ENCODE measurements at places on chromosomes 12 and 14.

DNA sequence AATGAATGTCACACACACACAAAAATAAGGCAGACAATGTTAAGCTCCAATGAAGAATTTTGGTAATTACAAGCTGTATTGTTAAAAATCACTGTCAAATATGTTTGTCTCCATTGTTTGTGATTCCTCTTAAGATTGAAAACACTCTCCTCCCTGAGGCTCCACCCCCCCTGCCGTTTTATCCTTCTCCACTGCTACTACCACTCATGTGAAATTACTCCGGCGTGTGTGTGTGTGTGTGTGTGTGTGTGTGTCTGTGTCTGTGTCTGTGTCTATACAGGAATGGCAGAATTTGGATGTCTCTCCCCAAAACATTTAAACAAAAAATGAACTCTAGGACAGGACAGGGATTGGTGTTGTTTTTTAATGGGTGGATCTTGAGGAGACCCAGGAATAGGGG, 365.1 kb upstream of the DIO2 start:
- no peak for DNase-seq

- DNase-seq, result no peak
Measured at GRCh38 chr12:41286426-41286825, 98.3 kb downstream of the PDZRN4 start.

GRCh38 chr12:101782273-101782731, 43.0 kb upstream of the SYCP3 start:
- no peak for DNase-seq

GRCh38 chr12:113214895-113215400, 6.3 kb upstream of the TPCN1 start:
- DNase-seq, result no peak

DNA sequence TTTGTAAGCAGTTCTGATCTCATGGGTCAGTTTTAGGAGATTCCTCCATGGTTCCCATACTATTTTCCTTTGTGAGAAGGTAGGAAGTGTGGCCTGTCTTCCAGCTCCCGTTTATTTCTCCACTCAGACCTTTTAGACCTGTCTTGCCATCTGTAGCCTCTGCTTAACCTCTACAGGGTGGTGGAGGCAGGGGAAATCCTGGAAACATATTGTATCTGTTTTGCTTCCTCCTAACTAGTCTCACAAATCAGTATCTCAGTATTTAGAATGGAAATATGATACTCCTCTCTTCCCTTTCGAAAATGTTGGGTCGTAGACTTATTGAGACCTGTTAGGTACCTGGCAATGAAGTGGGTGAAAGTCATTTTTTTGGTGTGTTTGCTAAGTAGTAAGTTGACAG, 399.4 kb upstream of the RGS6 start:
- no peak for DNase-seq

DNA sequence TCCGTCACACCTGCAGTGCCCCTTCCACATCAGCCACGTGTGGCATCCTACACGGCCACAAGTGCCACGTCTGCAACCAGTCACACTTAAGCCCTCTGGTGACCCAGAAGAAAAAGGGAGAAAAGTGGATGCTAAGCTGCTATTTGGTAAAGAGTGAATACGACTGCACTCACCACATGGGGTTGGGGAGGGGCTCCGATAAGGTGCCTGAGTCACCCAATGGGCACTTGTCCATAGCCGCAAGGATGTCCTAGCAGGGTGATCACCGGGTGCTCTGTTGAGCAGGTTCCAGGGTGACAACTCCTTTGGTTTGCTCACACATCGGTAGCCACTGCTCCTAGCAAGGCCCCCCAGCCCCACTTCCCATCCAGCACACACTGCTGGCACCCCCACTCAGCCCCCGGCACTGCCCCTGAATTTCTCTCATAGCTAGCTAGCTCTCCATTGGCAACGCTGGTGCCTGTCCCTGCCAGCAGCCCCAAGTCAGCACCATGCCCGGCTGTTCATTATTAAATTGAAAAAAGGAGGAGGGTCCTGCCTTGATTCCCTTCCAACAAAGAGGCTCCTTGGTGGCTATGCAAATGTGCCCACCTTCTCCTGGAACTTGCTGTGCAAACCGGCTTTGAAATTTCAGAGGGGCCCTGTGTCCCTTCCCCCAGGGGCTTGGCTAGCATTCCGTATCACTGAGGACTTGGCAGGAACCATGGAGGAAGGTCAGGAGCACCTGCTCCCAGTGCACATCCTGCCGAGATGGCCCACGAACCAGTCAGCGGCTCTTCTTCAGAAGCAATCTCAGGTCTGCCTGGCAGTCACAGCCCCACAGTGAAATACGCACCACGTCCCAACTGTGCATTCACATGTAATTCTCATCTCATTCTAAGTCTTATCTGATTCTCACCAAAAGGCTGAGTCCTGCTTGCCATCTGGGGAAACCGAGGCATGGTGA, 227.7 kb upstream of the DIO3 start:
- no peak for DNase-seq

DNA sequence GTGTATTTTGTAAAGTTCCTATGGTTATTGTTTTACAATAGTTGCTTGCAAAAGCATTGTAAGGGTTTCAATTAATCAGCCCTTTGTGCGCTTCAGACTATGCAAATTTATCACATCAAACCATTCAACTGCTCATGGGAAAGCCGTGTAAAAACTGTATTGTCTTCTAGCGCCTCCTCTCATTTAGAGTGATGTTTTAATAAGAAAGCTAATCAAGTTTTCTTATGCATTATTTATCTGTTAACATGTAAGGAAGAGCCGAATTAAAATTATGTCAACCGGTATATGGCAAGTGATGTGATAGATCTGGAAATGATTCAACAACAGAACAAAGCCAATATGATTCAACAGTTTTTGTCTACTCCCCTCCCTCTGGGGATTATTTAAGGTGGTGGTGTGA, 92.5 kb upstream of the RFX4 start:
- no peak for DNase-seq
